ENCODE measurements at places on chromosomes 7 and 10.

- DNase-seq = no peak
These were observed 16.1 kb upstream of the IMPDH1 start for GRCh38 chr7:128425850-128426249.

DNA sequence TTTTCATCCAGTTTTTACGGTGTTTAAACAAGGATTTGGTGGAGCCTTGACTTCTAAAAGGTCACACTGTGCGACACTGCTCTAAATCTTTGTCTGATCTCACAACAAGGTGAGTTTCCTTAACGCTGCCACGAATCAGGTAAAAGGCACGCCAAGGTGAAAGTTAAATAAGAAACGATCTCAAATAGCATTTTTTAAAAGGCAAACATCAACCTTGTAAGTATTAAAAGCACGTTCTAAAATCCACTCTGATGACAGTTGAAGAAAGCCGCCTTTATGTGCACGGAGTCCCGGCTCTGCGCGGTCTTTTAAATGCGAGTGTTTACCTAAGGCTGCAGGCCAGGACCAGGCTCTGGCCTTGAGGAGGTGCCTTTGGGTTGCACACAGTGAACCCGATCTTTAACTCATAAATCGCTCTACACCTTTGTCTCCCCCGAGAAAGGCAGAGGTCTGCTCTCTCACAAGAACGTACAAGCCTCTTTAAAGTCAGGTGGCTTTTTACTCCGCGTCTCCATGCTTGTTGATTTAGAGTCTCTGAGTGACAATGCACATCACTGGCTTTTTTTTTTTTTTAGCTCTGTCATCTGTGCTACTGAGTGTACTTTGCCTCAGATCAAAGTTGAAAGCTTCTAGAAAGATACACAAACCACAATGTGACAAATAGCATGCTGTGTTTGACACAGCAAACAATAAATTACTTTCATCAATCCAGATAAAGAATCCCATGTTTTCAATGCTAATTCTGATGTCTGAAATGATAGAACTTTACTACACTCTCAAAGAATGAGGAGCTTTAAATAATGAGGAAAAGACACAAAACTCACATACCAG lies 25.9 kb upstream of the RNF32 start:
- DNase-seq = no peak

GRCh38 chr10:67520924-67521520 lies 175.0 kb downstream of the CTNNA3 start:
- DNase-seq = no peak

- DNase-seq = no peak
These were observed 103.5 kb downstream of the RAB18 start for GRCh38 chr10:27607591-27607990.

DNA sequence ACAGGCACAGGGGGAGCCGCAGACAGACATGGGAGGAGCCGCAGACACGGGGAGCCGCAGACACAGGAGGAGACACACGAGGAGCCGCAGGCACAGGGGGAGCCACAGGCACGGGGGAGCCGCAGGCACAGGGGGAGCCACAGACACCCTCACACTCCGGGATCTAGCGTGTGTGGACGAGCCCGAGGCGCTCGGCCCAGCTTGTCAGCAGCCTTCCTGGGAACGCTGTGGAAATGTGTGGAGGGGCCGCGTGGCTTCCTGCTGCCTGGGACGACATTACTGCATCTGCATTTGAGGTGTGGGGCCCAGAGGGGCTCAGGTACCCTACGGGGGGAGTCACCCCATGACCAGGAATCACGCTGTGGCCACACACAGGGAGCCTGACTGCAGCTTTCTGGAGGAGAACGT lies 313.2 kb downstream of the PTPRN2 start:
- DNase-seq = no peak

GRCh38 chr7:107613948-107614347 lies 33.9 kb downstream of the BCAP29 start:
- no peak for DNase-seq

DNA sequence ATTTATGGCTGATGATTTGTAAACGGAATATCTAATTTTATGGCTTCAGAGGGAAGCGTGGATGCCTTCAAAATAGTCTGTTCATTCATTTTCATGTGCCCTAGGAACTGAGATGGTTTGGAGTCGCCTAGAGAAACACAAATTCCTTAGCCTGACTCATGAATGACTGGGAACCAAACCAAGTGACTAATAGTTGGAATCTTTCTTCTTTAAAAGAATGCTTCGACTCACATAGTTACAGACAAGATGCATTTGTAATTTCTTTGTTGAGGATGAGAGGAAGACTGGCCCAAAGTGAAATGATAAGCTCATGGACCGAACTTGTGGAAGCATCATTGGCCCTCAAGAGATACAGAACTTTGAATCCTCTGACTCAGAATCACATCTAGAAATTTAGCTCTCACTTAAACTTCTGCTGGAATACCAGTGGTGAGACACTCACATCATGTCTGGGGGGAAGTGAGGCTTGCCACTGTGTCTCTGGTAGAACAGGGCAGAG lies 1107.2 kb downstream of the NRG3 start:
- DNase-seq = no peak

DNA sequence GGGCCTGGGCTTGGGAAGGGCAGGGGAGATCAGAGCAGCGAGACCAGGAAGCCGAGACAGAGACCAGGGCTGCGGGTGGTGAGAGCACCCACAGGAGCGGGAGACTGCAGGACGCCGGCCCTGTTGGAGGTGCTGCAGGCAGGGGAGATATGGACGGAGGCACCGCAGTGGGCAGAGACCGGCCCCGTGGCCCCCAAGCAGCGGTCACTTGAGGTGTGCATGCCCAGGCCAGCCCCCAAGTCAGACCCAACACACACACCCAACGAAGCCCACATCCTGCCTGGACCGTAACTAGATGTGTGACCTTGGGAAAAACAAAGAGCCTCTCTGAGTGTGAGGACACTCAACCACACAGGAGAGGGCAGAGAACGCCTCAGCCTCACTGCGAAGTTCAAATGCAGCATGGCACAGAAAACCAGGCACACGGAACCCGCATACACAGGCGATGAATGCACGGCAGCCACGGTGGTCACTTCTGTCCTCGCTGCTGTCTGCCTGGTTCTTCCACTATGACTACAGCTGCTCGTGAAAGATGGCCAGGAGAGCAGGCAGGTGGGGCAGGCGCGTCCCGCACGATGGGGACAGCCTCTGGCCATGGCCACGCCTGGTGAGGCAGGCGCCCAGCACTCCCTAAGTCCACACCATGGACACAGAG lies 214.7 kb downstream of the MAD1L1 start:
- DNase-seq = no peak
